ENCODE measurements at places on chromosomes 7 and 10. TPM values are rescaled to one million over a fixed set of nuclear protein-coding genes. Genes with fewer than 3 reads are reported as not detected.

DNA sequence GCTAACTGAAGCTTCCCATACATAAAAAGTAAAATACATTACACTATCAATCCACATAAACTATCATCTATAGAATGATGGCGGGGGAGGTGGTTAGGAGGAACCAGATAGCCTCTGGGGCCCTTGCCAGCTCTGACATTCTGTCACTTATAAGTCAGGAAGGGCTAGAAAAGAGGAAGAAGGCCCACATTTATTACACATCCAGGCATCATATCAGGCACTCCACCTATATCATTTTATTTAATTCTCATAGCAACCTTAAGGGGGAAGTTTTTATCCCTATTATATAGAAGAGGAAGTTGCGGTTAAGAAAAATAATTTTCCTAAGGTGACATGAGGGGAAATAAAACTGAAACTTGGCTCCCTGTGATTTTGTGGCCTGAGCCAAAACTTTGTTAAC, 29.9 kb downstream of the HEPACAM2 start:
- no peak overlapping the region for H3K4me3 ChIP-seq
- H3K4me1 ChIP-seq, result no peaks in the 10 kb centered on the region
- no peaks in the 10 kb centered on the region for H3K36me3 ChIP-seq
- H3K27ac ChIP-seq, result no peak overlapping the region
- no peak for DNase-seq

- H3K36me3 ChIP-seq, result no peaks in the 10 kb centered on the region
- H3K4me3 ChIP-seq, result no peak overlapping the region
- no peak for DNase-seq
- H3K27me3 ChIP-seq, result no peaks in the 10 kb centered on the region
These were observed 127.5 kb downstream of the CRPPA start for GRCh38 chr7:16293669-16294425.

DNA sequence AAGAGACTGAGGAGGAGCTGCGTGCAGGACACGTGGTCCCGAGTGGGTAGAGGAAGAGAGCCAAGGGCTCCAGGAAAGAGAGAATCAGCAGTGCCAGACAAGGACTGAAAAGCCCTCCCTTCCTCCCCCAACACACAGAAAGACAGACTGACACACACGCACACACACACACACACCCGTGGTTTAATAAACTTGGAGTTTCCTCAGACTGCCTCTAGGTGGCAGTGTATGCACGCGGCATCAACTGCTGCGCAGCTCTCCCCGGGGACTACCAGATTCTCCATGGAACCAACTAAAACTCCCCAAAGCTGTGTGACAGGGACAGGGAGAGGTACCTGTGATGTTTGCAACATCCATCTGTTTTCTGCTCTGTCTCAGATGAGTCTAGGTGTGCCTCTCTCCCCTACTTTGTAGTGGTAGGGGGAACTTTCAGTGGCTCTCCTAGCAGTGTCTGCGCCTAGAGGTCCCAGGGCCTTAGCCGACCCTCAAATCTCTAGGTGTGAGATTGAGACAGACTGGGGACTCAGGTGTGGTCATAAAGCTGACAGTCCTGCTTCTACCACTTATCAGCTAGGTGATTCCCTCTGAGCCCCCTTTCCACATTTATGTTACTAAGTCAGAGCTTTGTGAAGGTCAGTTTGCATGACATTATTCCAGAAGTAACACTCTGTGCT, 9.3 kb upstream of the TSPAN14 start:
- no peaks in the 10 kb centered on the region for H3K27me3 ChIP-seq
- no peaks in the 10 kb centered on the region for H3K4me1 ChIP-seq
- no peak overlapping the region for H3K27ac ChIP-seq
- no peak overlapping the region for H3K4me3 ChIP-seq

Gene LIPJ
- 0.17 TPM for total RNA-seq

Gene CACNA2D1
- total RNA-seq, result 3.0 TPM

DNA sequence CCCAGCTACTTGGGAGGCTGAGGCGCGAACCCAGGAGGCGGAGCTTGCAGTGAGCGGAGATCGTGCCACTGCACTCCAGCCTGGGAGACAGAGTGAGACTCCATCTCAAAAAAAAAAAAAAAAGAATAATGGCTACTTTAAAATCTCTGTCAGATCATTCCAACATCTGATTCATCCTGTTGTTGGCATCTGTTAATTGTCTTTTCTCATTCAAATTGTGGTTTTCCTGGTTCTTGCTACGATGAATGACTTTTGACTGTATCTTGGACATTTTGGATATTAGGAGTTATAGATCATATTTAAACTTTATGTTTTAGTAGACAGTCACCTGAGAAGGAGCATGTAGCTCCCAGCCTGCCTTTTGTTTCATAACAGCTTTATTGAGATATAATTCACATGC, 8.5 kb downstream of the TPST1 start:
- DNase-seq, result no peak
- no peak overlapping the region for H3K27ac ChIP-seq
- no peak overlapping the region for H3K4me3 ChIP-seq
- no peaks in the 10 kb centered on the region for H3K27me3 ChIP-seq
- no peaks in the 10 kb centered on the region for H3K36me3 ChIP-seq
- no peaks in the 10 kb centered on the region for H3K4me1 ChIP-seq

Measured in pancreas (tissue), 10 donors.